Fibroblast of skin of left quadriceps (primary cell): ENCODE measurements at places on chromosomes 12 and 14.

GRCh38 chr12:113831476-113831875 is 134.6 kb downstream of the RBM19 start:
- no peak for DNase-seq

DNA sequence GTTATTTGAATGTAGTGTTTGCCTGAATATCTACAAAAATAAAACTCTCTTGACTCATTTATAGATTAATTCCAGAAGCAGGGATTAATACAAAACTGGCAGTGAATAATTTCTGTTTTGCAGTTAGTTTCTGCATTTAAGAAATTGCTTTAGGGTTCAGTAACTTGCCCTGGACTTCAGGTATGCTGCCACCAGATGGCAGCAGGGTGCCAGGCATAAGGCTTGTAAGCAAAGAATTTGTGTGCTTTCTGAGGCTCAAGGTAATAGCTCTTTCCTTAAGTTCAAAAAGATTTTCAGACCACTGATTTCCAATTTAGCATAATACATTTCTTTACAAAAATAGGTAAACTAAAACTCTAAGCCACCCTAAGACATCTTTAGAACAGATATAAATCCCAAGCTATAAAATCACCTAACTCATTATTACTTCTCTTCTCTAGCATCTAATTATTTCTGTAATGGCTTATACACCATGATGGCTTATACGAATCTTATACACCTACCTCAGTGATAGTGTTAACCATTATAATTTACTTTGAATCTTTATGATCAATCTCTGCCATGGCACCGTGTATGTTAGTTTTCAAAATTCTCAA is 398.3 kb downstream of the APAF1 start:
- DNase-seq = peak; percentile 18

- DNase-seq = no peak
Measured at GRCh38 chr14:69909826-69910550, 30.8 kb downstream of the SMOC1 start.

DNA sequence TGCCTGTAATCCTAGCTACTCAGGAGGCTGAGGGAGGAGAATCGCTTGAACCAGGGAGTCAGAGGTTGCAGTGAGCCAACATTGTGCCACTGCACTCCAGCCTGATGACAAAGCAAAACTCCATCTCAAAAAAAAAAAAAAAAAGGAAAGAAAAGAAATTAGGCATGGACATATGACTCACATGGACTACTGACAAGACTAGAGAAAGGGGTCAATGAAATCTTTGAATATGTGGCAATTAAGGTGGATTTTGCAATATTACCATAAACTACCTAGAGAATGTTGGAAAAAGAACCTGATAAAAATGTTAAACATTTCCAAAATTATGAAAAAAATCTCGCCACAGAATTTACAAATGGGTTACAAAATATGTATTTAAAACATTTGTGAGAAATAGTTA is 873.6 kb downstream of the C12orf50 start:
- peak; percentile 46 for DNase-seq

DNA sequence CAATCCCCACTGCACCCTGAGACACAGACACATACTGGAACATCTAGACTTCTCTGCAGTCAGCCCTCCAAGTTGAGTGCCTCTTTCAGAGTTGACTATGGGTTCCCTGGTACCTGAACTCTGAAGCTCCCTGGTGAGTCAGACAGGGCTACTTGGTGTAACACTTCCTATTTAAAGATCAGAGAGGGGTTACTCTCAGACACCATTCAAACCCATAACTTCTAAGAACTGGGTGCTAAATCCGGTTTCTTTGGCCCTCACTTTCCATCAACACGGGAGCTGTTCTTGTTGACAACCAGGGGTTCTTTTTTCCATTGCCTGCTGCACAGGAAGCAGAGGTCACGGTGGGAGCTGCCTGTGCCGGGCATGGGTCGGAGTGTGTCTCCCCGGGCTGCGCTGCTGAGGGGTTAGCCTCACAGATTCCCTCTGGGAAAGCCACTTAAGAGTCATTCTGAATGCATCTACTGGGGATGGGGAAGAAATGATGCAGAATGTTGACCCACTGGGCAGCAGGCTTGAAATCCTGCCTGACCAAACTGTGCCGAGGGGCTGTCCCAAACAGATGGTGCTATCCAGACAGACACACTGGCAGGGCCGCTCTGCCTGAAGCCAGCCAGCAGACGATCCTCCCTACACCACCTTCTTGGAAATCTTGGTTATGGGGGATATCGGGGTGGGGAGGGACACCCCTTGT is 74.1 kb downstream of the PITPNM2 start:
- no peak for DNase-seq

DNA sequence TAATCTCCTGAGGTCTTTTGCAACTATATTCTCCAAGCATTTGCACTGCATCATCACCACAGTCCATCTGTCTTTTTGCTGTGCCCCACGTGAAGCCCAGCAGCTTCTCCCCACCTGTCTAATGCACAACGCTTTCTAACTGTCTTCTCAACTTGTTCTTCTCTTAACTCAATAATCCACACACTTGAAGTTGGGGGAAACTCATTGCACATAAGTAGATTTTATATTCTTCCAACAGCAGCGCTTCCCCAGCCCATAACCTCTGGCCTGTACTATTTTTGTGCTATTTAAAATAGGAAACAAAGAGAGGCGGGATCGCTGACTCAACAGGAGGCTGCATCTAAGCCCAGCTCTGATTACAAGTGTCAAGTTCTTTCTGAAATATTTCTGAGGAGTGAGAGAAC is 226.7 kb downstream of the GXYLT1 start:
- no peak for DNase-seq

- DNase-seq = no peak
Measured at GRCh38 chr12:65620046-65620445, 204.2 kb upstream of the HMGA2 start.

DNA sequence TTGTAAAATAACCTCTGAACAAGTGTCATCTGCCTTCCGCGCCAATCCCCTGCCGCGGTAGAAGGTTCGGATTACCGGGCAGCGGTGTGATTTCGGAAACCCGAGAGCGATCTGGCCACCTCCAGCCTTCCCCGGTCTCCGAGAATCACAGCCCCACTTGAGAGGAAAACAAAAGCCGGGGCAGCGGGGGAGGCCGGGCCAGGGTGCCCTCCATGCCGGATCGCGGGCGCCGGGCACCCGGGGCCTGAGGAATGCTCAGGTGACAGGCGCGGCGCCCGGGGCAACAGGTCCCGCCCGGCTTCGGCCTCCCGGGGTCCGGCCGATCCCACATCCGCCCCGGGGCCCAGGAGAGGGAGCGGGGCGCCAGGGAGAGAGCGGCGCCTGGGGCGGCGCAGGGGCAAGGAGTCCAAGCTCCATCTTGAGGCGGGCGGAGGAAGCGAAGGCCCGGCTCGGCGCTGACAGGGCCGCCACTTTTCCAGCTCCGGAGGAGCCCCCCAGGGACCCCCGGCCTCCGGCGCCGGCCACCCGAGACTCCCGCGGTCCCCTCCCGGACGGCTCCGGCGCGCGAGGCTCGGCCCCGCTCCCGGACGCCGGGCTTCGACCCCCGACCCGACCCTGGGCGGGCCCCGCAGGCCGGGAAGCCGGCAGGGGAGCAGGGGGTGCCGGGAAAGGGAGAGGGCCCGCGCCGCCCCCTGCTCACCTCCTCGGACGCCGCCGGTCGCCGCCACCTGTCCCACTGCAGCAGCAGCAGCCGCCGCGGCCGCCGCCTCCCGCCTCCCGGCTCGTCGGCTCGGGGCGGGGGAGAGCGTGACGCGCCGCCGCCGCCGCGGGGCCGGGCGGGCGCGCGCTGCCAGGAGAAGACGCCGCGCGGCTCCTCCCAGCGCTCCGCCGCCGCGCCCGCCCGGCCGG is at the start of gene CLIP1:
TSS of gene CLIP1 (minus strand) at position 849 of the 909 bp plus-strand sequence. CDS start 42,217 bp downstream, outside the sequence.
- DNase-seq = no peak

DNA sequence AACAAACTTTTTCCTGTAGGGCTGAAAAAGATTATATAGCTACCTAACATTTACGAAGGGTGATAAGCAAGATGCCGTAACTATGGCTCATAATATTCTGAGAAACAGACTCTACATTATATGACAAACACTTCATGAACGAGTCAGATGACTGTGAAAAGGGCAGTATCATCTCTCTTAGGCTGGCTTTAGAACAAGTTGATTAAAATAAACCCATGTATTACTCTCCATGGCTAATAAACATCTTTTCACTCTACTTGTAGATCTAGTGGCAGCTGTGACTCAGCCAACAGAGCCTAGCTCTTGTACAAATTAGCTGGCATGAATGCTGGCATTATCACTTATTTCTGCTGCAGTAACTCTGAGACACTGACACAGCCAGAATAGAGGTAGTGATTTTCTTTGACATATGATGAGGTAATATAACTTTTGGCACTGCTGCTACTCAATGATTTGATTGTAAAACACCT is 47.1 kb downstream of the SLC2A13 start:
- DNase-seq = no peak

DNA sequence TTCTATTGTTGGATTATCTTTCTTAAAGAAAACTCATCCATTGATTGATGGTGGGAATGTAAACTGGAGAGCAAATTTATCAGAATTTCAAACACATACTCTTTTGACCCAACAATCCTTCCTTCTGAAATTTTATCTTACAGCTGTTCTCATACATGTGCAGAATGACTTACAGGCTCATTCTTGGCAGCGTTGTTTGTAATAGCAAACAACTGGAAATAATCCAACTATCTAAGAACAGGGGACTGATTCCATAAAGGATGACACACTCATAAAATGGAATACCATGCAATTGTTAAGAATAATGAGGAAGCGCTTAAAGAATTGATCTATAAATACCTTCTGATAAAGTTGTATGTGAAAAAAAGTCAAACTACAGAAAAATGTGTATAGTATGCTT is 24.0 kb downstream of the RHOJ start:
- no peak for DNase-seq

DNA sequence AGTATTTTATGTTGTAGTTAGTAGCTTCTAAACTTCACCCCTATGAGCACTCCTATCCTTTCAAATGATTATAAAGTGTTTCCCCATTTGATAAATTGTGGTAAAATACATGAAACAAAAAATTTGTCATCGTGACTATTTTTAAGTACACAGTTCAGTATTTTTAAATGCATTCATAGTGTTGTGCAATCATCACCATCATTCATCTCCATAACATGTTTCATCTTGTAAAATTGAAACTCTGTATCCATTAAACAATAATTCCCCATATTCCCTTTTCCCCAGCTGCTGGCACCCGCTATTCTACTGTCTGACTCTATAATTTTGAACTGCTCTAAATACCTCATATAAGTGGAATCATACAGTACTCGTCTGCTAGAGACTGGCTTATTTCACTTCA is 52.5 kb downstream of the ATP23 start:
- DNase-seq = no peak

DNA sequence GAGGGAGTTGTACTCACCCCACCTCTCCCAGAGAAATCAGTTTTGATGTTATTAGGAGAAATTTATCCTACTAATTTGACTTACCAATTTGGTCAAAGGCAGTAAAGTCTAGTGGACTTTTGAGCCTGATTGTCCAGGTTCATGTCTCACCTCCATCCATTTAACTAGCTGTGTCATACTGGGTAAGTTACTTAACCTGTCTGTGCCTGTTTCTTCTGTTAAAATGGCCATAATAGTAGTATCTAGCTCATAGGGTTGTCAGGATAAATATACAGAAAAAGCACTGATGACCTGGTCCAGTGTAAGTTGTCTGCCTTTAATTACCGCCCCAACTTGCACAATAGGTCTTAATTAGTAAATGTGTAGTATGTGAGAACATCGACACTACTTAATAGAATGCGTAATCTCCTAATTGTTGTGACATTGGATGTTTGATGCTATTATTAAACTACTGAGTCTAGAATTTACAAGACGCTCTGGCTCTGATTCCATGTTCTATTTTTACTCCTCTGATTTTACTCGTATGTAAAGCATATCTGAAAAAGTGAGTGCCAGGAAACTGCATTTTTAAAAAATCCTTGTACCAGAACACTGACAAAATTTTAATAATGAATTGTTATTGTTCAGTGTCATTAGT is 1.5 kb downstream of the RAB21 start:
- no peak for DNase-seq

DNA sequence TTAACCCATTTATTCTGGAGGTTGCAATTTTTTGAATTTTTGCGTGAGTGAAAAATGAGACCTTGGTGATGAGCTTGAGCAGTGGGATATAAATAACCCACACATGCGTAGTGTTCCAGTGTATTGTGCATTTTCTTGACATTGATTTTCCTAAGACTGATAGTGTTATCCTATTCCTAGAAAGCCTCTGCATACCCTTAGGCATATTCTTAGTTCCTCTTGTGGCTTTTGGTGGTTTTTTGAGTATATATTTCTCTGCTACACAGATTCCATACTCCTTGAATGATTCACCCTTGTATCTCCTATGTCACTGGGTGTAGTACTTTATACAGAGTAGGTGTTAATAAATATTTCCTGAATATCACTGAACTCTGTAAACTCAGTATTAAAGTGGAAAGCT is 363.4 kb upstream of the PDE3A start:
- no peak for DNase-seq

GRCh38 chr14:22668863-22669262 is 24.7 kb upstream of the OR6J1 start:
- DNase-seq = no peak

DNA sequence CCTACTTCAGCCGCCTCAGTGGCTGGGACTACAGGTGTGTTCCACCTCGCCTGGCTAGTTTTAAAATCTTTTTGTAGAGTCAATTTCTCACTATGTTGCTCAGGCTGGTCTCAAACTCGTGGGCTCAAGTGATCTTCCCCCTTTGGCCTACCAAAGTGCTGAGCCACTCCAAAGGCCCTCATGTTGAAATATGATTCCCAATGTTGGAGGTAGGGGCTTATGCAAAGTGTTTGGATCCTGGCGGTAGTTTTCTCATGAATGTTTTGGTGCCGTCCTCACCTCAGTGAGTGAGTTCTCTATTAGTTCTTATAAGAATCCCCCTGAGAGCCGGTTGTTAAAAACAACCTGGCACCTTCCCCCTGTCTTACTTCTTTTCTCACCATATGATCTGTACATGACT is 784.6 kb downstream of the TMTC2 start:
- DNase-seq = no peak

DNA sequence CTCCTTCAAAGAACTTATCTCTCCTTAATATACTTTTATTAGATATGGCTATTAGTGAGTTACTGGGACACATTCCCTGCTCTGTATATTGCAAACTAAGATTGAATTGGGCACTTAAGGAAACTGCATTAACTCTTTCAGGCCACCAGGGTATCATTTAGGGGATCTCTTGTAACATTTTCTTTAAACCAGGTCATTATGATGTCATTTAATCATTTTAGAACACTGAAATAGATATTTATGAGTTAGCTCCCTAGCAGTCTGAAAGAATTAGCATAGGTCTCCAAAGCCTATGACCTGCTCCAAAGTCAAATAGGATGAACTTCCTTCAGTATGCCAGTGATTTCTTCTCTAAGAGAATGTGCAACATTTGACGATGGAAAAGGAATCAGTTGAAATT is 506.9 kb downstream of the FOXG1 start:
- DNase-seq = no peak

- DNase-seq = no peak
Measured at GRCh38 chr12:82187011-82187410, 171.2 kb downstream of the CCDC59 start.

GRCh38 chr12:31984806-31985591 is 25.8 kb downstream of the RESF1 start:
- no peak for DNase-seq
